Left forelimb (tissue), 1 donor: ENCODE measurements at places on chromosomes 1 and 21.

- no peak for DNase-seq
These were observed 110.3 kb upstream of the CTTNBP2NL start for GRCh38 chr1:112285746-112286145.

DNA sequence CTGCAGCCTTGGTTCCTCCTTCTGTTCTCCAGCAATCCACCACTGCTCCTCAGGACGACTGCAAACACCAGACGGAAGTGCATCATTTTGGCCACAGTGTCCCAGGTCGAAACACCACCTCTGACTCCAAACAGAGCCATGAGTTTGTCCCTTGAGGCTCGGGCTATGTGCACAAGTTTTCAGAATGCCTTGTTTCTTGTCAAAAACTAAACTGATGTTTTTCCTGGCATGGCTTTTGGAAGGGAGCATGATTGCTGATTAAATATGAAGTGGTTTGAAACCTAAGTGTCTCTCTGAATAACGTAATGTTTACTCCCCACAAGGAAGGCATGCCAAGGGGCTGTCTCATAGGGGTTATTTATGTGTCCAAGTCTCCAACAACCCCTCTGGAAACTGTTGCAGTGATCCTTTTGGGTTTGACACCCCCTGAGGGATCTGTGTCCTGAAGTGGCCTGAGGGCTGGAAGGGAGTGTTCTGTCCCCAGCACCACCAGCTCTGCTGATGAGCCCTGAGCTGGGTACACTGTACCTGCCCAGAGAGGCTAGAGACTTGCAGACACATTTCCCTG lies 132.7 kb downstream of the PLPP3 start:
- no peak for DNase-seq

- no peak for DNase-seq
These were observed 10.8 kb upstream of the EYA3 start for GRCh38 chr1:28099050-28099769.

GRCh38 chr1:38064197-38064903 lies 17.8 kb upstream of the POU3F1 start:
- no peak for DNase-seq

DNA sequence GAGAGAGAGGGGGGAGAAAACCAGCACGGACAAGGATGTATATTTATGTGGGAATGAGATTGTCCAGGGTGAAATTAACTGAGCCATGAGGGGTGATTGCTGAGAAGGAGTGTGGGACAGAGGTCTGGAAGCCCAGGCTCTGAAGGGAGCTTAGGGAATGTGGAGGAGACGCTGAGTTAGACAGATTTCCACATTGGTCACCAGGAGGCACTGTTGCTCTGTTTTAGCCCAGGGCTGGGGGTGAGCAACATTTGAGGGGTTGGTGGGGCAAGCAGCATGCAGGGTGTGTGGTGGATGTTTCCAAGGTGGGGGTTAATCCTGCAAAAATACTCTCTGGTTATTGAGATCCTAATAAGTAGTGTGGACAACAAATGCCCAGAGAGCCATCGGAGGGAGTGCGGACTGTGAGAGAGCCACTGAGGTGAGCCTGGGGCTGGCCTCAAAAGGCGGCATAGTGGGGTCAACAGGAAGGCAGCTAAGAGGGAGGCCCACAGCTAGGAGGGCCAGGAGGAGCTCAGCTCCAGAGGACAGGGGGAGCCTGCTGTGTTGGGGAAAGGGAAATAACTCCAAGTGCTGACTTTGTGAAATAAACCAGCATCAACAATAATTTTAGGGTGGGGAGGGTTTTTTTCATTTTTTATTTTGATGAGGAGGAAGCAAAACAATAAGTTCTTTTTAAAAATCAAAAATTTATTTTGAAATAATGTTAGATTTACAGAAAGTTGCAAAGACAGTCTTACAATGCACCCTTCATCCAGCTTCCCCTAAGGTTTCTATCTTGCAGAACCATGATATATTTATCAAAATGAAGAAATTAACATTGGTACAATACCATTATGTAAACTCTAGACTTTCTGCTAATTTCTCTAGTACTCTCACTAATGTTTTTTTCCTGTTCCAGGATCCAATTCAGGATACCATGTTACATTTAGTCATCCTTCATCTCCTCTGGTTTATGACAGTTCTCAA lies 82.8 kb upstream of the CD34 start:
- DNase-seq, result no peak
